ENCODE measurements at places on chromosomes 6 and 20.
A peak's percentile ranks its signal among the peaks of the same experiment; 100 is the strongest.

- no peak for DNase-seq
These were observed 407.2 kb downstream of the ADGRB3 start for GRCh38 chr6:69042297-69042696.

GRCh38 chr6:148177589-148178233 lies 164.9 kb upstream of the SASH1 start:
- DNase-seq: peak; percentile 48

GRCh38 chr6:105120570-105120969 lies 59.2 kb downstream of the POPDC3 start:
- no peak for DNase-seq

DNA sequence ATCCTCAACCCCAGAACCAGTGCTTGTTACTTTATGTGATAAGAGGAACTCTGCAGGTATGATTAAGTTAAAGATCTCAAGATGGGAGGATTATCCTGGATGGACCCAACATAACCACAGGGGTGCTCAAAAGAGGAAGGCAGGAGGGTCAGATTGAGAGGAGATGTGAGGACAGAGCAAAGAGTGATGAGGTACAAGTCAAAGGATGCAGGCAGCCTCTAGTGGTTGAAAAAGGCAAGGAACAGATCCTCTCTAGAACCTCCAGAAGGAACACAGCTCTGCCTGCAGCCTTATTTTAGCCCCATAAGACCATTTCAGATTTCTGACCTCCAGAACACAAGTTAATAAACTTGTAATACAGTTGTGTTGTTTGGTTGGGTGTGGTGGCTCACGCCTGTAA lies 41.2 kb downstream of the PDSS2 start:
- DNase-seq: no peak

- DNase-seq: no peak
These were observed 104.3 kb downstream of the SULF2 start for GRCh38 chr20:47680804-47681529.

DNA sequence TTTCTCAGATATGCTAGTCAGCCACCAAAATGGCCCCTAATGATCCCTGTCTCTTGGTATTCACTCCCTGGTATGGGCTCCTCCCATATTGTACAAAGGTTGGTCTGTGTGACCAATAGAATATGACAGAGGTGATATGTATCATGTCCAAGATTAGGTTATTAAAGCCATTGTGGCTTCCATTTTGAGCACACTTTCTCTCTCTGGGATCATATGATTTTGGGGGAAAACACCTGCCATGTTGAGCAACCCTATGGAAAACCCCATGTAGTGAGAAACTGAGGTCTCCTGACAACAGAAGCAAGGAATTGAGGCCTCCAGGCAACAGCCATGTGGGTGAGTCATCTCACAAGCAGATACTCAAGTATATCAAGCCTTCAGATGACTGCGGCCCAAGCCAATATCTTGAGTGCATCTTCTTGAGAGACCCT lies 7.1 kb upstream of the ZNF318 start:
- DNase-seq: no peak

DNA sequence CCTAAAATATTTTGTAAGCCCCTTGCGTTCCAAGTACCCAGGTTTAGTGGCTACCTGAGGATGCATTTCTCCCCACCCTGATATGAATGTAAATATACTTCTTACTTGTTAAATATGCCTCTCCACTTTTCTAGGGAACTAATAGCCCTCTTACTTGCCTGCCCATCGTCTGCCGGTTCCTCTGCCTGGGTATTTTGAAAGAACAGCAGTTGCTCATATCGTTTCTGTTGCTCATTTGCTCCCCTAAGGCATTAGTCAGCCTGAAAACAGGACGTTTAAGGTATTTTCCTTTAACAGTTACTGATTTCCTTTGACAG lies 141.3 kb upstream of the CARMIL1 start:
- DNase-seq: no peak

- no peak for DNase-seq
These were observed 11.0 kb upstream of the KHDC1L start for GRCh38 chr6:73236144-73236750.

- DNase-seq: no peak
These were observed 100.0 kb downstream of the ATG5 start for GRCh38 chr6:106225581-106225980.

- peak; percentile 69 for DNase-seq
These were observed 46.0 kb upstream of the PTPN1 start for GRCh38 chr20:50464026-50464724.

- DNase-seq: no peak
These were observed 754 bp downstream of the HDDC2 start for GRCh38 chr6:125300992-125301434.

DNA sequence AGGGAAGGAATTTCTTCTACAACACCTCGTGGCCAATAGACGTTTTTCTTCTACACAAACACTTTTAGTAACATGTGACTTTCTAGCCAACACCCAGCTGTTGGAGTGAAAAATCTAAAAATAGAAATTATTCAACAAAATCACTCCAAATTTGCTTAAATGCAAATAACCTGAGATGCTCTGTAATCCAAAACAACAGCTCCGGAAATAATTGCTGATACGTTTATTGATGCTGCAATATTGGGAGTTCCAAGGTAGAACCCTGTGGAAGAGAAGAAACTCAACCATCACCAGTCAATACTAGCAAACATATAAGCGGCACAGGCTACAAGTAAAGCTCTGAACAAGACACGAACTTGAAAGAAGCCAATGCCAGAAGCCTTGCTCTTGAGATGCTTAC lies 230.6 kb downstream of the ALDH8A1 start:
- DNase-seq: no peak

- DNase-seq: no peak
These were observed 72.2 kb downstream of the UST start for GRCh38 chr6:148818939-148819575.

GRCh38 chr20:5070570-5070969 lies 49.2 kb downstream of the PCNA start:
- DNase-seq: no peak

GRCh38 chr6:134564705-134565104 lies 246.8 kb upstream of the SGK1 start:
- peak; percentile 95 for DNase-seq

DNA sequence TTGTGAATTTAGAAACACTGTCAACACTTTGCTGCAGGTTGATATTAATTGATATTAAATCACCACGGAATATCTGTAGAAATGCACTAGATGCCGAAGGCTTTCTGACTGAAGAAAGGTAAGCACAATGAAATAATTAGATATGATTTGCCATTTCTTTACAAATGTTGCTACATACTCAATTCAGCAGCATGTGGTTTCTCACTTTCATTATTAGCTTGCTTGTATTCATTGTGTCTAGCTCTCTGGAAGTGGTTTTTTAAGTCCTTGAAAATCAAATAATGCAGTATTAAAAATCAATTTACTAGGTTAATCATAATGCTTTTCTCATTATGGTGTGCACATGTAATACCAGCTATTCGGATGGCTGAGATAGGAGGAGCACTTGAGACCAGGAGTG lies 231.3 kb upstream of the MARCKS start:
- no peak for DNase-seq

DNA sequence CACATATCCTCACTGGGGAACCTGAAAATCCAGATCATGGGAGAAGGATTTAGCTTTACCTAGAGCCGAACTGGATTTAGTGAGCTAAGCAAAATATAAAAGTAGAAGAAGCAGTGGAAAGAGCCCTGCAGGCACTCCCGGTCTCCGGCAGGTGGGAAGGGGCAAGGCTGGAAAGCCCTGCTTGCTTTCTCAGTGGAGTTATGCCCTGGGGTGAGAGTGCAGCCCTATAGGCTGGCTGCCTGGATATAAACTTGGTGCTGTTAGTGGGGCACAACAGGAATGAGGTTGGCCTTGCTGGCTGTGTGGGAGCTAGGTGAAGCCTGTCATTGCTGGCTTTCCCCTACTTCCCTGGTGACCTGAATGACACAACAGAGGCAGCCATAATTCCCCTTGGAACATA lies 122.0 kb downstream of the CDK19 start:
- no peak for DNase-seq

- no peak for DNase-seq
These were observed 113.6 kb upstream of the PLEKHG1 start for GRCh38 chr6:150486048-150486447.

DNA sequence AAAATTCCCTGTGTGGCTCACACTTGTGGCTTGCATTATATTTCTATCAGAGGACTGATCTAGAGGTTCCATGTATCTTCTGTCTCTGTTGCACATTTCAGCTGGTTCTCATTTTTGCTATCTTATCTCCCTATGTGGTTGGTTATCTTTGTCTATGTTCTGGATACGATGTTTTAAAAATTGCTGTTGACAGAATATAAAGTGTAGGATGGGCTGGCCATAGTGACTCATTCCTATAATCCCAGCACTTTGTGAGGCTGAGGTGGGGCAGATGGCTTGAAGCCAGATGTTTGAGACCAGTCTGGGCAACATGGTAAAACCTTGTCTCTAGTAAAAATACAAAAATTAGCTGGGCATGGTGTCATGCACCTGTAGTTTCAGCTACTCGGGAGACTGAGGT lies 9.9 kb upstream of the ULBP3 start:
- no peak for DNase-seq

Data from midbrain (tissue), 1 donor.